Cerebellar nuclear complex (tissue), 1 donor: ENCODE measurements at places on chromosomes 6 and 20.

- no peak for DNase-seq
Observed at GRCh38 chr6:131803007-131803769, 4.6 kb upstream of the ENPP1 start.

DNA sequence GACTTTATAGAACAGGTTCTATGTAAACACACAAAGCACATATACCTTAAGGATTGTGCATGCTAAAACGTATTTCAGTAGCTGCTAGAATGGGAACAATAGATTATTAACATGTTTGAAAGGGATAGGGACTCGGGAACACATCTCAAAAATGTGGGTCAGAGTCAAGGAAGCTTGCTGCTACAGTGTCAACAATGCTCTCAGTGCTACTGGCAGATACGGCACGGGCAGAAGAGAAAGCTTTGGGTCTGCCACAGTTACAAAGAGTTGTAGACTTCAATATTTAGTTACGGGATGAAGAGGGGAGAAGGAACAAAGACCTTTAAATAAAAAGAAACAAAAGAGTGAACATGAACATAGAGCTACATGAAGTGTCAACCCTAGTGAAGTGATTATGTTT lies 170.5 kb downstream of the BACH2 start:
- DNase-seq, result no peak

GRCh38 chr6:35371494-35372262 lies 29.3 kb downstream of the PPARD start:
- no peak for DNase-seq

- no peak for DNase-seq
Observed at GRCh38 chr6:161214722-161215121, 59.1 kb downstream of the AGPAT4 start.

GRCh38 chr20:38125157-38126056 lies 39.7 kb downstream of the TGM2 start:
- DNase-seq, result no peak

- DNase-seq, result no peak
Observed at GRCh38 chr20:37500311-37500710, 20.7 kb upstream of the NNAT start.

GRCh38 chr20:31954500-31954899 lies 2.7 kb upstream of the PDRG1 start:
- DNase-seq, result no peak

DNA sequence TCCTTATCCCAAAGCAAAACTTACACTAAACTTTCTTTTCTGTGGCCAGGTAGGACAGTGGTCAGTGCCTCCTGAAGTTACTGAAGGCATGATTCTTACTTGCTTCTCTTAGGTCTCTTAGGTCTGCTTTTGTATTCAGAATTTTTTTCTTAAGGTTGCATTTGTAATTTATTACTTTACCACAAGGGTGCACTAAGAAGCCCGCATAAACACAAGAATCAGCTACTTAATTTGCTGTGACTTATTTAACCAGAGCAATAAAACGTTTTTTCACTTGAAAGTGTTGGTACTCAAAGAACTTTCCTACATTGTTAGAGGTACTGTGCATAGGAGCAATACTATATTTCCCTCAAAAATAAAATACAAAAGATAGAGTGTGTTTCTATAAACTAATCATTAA lies 75.4 kb upstream of the LAMA2 start:
- no peak for DNase-seq

DNA sequence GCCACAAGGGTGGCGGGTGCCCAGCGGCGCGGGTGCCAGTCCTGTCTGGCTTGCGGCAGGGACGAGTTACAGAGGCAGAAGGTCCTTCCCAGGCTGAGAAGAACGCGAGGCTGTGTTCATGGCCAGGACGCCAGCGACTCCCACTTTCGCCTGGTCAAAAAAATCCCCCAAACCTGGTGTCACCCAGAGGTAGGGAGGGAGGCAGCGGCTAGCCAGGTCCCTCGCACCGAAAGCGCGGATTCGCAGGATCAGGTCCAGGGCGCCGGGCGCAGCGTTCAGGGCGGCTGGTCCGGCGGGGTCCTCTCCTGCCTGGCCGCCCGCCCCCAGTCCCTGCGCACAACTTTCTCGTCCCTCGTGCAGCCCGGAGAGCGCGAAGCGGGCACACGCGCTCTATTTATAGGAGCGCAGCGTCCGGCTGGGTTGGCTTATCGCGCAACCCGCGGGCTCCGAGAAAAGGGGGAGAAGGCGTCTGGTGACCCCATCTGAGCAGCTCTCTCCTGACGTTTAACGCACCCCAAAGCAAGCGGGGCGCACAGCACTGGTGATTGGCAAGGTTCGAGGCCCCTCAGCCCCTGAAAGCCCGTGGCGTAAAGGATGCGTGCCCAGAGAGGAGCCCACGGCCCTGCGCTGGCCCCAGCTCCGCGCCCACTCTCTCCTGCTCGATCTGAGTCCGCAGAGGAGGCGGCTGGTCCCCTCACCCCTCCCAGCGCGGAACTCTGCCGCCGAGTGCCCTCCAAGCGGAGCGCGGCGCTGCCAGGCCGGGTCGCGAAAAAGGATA lies 519 bp downstream of the CBLN4 start:
- DNase-seq, result no peak

- no peak for DNase-seq
Observed at GRCh38 chr6:35370124-35370741, 27.9 kb downstream of the PPARD start.

- DNase-seq, result no peak
Observed at GRCh38 chr6:44561832-44562665, 174.5 kb downstream of the CDC5L start.

DNA sequence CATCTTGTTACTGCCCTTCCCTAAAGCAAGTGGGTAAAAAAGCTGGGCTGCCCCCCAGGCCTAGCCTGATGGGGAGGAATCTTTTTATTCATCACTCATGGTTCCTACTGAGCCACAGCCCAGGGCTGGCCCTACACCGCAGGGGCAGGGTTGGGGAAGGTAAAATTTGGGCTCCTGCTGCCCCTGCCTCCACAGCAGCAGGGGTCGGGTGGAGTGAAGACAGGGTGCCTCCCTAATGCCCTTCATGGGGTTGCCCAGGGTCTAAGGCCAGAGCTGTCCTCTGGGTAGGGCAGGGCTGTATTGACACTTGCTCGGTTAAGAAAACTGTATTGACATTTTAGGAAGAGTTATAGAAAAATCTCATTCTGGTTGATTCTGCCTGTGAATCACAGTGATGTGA lies 8.9 kb upstream of the PSMG4 start:
- DNase-seq, result no peak

- DNase-seq, result no peak
Observed at GRCh38 chr20:21780528-21780927, 75.1 kb downstream of the PAX1 start.

DNA sequence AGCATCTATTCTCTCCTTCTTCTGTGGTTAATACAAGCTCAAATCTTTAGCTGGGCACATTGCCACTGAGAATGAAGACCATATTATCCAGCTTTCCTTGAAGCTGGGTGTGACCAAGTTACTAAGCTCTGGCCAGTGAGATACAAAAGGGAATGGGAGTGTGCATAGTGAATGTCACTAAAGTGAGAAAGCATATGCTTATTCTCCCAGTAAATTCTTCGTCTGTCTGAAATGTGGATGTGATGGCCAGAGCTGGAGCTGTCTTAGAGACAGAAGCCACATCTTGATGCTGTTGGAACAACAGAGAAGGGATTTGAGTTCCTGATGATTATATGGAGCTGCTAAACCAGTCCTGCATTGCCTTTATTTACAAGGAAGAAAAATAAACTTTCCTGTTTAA lies 60.1 kb downstream of the SESN1 start:
- DNase-seq, result no peak

GRCh38 chr6:16739329-16739801 lies 21.9 kb downstream of the ATXN1 start:
- no peak for DNase-seq

- no peak for DNase-seq
Observed at GRCh38 chr20:47127999-47128398, 228.5 kb downstream of the ZMYND8 start.

- no peak for DNase-seq
Observed at GRCh38 chr6:33995309-33996119, 150.4 kb downstream of the GRM4 start.
